Stimulated activated CD8-positive, alpha-beta memory T cell treated with anti-CD3 and anti-CD28 coated beads, Interleukin-4, amount 100 ng/mL, for 1 hour (primary cell): ENCODE measurements at places on chromosomes 4 and X.

- no peak for DNase-seq
Observed at GRCh38 chr4:3257556-3258482, 8.9 kb downstream of the MSANTD1 start.

DNA sequence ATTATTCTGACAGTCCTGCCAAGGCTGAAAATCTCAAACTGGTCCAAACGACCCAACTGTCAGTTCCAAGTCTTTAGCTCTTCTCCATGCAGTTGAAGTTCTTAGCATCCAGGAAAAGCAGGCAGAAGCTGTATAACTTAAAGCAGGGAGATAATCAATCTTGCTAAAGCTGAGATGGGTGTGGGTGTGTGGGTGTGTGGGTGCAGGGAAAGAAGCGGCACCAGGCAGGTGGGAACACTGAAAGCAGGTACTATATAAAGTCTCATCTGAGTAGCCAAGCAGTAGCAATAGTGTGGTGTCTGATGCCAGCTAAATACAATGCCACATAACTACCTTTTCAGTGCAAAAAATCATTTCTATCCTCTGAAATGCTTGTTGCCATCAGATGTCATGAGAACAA is 69.7 kb upstream of the EGFL6 start:
- DNase-seq, result no peak

- peak; percentile 19 for DNase-seq
Observed at GRCh38 chrX:154457491-154458115, 478 bp upstream of the PLXNA3 start.

DNA sequence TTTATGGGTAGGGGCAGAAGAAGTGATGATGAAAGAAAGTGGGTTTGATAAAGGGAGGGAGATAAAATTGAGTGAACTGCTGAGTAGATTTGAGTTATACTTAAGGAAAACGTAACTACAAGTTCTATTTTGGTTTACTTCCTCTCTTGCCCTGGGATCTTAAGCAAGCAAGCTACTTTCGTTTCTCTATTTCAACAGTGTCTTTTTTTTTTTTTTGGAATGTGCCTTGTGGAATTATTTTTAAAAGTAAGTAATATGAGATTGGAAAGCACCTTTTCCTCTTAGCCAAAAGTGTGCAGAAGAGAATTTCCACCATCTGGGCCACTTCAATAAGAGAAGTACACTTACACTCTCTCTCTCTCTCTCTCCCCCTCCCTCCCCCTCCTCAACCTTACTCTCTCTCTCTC is 16.0 kb upstream of the C4orf36 start:
- no peak for DNase-seq

- DNase-seq, result no peak
Observed at GRCh38 chr4:169359961-169360360, 89.2 kb upstream of the SH3RF1 start.

GRCh38 chrX:47796433-47796906 is 40.2 kb upstream of the ZNF81 start:
- DNase-seq, result no peak

DNA sequence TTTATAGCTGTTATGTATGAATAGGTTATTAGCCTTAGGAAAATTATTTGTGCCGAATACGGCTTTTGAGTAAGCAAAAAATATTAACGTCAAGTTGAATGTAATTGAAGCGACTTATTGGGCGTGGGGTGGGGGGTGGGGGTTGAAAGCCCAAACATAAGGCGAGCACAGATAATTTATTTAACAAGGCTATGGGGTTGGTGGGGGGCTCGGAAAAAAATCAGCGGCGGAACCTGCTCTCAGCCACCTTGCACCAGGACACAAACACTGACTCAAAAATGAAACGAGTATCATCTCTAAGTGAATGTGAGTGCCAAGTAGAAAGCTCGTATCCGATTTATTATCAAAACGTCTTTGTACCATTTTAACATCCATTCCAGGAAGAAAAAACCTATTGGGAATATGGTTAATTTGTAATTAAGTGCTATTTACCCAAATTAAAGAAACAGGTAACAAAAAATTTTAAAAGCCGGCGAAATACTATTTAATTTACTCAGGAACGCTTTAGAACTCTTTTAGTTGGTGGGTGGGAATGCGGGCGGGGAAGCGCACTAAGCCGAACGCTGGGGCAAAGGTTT is 902 bp upstream of the LARP1B start:
- no peak for DNase-seq

DNA sequence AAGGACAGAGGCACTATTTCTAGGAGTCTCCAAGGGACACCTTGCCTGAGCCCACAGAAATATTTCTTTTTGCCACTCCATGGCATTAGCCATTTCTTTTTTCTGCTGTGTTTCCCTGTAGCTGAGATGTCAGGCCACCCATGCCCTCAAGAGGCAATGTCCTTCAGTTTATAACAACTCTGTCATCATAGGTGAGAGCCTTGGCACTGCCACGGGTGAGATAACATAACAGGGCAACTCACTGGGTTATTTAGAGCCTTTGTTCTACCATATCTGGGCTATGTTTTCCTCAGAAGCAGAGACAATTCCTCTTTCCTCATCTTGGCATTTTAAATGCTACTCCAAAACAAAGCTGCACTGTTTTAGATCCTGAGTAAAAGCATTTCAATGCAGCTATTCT is 99.9 kb upstream of the MAOA start:
- DNase-seq, result no peak

DNA sequence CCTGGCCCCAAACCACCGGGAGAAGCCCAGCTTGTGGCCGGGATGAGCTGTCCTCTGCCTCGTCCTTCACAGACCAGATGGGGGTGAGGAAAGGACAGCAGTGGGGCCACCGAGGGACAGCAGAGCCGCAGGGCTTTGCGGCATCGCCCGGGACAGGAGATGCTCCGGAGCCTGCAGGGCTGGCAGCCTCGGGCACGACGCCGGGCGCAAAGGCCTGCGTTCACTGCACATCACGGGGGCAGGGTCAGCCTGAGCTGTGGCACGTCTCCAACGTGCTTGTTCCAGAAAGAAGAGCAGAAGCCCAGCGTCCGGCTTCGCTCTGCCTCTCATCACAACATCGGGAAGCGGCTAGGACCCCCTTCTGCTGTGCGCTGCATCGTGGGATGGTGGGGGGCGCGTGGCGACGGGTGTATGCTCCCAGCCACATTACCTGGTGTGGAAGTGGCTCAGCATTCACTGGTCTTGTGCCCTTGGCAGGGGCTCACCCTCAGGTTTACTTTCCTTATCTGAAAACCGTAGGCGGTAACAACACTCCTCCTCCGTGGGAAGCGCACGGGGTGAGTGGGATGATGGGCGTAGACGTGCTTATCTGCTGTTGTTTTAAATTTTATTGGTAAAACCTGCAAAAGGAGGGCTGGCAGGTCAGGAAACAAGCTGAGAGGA is 7.4 kb downstream of the TADA2B start:
- no peak for DNase-seq

DNA sequence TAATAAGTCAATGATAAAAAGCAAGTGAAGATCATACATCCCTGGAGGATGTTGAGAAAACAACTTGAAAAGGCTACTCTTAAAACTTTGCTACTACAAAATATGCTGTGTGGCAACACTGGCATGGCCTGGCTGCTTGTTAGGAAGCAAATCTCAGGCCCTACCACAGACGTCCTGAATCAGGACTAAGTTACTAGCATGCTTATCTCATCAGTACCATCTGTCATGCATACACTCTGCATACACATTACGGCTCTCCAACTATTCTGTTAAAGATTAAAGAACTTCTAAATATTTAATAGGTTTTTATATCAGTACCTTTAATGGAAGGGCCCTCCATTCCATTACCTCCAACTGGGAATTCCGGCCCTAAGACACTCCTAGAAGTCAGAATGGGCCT is 8.2 kb downstream of the PAPSS1 start:
- DNase-seq, result no peak

DNA sequence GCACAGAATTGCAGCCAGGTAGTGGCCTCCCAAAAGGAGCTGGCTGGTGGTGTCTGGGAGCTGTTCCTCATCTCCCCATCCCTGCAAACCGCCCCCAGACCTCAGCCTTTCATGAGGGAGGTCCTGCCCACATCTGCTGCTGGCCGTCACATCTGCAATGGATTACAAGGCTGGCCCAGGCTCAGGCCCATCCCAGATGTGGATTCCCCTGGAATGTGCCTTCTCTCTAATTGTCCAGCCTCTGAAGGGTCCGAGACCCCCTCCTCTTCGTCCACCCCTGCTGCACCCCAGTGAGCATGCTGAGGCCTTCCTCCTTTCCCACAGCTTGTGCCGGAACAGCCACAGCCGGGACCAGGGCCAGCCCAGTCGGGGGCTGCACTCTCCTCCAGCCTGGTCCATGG is 115.0 kb upstream of the NALF2 start:
- DNase-seq, result no peak

DNA sequence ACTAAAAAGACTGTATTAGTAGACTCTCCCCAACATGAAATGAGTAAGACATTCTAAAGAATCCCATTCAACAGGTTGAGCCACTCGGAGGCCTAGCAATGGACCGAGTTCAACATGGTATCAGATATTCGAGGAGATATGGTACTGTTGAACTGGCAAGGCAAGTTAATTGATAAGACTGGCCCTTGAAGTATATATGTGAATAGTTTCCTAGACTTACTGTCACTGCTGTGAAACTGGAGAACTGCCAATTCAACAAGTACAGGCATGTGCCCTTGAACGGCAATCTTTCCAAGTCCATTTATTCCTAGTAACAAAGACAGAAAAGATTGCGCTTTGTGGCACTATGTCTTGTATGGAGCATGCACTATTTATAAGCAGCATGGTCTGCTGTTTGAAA is 24.4 kb downstream of the FAT1 start:
- no peak for DNase-seq

DNA sequence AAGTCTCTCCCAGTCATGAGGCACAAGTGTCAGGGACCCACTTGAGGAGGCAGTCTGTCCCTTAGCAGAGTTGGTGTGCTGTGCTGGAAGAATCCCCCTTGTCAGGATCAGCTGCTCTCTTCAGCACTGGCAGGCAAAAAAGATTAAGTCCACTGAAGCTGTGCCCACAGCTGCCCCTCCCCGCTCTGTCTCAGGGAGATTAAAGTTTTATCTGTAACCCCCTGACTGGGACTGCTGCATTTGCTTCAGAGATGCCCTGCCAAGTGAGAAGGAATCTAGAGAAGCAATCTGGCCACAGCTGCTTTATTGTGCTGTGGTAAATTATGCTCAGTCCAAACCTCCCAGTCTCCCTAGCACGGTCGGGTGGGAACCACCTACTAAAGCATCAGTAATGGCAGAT is 37.4 kb upstream of the HEPH start:
- DNase-seq, result no peak

GRCh38 chr4:36317721-36318120 is 36.3 kb downstream of the DTHD1 start:
- no peak for DNase-seq

- no peak for DNase-seq
Observed at GRCh38 chr4:52265781-52266525, 214.8 kb downstream of the SPATA18 start.

DNA sequence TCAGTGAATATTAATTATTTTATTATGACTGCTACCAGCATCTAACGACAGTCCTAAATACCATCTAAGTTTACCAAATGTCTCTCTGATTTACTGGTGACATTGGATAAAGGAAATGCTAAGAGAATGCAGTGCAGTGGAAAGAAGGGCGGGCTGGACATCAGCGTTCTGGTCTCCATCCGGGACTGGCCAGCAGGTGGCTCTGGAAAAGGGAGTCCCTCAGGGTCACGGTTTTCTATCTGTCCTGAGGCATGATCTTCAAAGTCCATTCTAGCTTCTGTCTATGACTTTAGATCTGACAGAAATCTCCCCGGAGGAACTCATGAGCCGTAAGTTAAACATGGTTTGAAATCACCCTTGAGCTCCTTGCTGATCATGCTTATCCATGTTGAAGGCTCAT is 3.3 kb downstream of the TRIM2 start:
- no peak for DNase-seq

DNA sequence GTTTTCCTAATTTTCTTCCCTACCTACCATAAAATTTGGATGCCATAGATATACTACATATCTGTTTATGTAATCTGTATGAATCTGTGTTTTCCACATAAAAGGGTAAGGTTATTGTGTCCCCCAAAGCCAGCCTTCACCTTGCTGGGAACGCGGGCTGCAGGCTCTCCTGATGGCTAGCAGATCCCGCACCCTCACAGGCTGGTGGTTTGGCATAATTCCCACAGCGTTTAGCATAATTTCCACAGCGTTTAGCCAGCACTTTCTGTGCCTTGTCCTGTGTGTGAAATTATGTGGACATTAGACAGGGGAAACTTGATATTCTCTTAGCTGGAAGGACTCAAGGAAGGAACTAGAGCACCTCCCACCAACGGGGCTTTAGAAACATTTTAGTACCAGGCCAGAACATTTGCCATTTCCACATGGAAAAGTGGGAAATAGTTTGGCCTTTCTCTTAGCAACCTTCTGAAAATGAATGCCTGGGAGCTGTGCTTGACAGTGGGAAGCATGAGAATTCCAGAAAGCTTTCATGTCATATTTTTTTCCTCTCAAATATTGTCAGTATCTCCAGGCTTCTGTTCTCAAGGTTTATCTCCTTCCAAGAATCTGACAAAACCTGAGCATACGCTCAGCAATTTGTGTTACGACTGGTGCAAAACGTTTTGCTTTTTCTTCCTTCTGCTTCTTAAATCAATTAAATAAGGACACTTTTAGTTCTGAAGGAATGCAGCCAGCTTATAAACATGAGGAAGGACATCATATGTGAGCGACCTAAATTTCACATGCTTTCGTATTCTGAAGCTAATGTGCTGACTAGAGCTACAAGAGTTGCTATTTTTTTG is 67.9 kb downstream of the STK32B start:
- DNase-seq, result no peak

- DNase-seq, result no peak
Observed at GRCh38 chr4:25879991-25880651, 17.3 kb upstream of the SEL1L3 start.

GRCh38 chrX:40866893-40867292 is 131.6 kb upstream of the MED14 start:
- DNase-seq, result no peak

DNA sequence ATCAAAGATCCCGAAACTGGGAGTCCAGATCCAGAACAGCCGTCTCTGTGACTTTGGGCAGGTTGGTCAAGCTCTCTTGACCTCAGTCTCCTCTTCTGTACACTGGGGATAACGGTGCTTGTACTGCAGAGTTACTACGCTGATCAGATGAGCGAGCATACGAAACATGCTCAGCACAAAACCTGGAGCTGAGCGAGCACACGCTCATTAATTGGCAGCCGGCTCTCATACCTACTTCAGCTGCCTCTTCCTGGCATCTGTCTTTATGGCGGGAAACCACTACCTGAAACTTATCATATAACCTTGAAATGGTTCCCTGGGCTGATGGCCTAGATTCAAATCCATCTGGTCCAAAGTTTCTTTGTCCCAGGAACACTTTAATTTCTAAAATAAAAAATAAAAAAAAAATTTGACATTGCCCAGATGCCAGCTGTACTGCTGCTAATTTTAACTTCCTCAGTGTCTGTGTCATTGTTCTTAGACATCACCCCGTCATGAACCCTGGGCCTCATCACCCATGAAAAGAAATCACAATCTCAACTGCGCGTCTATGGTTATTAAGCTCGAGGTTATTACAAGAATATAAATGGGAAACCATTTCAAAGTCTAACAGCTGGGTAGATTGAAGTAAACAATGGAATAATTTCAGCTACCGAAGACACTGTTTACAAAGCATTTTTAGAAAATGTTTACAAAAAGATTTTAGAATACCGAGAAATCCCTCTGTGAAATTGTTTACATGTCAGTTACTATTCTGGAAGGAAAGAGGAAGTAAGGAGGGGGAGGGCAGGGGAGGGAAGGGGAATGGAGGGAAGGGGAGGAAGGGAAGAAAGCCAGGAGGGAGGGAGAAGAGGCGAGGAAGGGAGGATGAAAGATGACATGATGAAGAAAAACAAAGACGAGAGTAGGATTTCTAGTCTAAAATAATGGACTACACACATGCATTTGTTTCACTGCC is 49.0 kb downstream of the CRMP1 start:
- DNase-seq, result no peak

- DNase-seq, result no peak
Observed at GRCh38 chr4:182294451-182294850, 51.2 kb downstream of the TENM3 start.
